Germinal center (tissue), 1 donor: ENCODE measurements at places on chromosomes 5 and 9.

- DNase-seq: no peak
Observed at GRCh38 chr9:2874001-2874750, 30.3 kb upstream of the PUM3 start.

- DNase-seq: no peak
Observed at GRCh38 chr9:121725008-121725775, 73.8 kb downstream of the DAB2IP start.

DNA sequence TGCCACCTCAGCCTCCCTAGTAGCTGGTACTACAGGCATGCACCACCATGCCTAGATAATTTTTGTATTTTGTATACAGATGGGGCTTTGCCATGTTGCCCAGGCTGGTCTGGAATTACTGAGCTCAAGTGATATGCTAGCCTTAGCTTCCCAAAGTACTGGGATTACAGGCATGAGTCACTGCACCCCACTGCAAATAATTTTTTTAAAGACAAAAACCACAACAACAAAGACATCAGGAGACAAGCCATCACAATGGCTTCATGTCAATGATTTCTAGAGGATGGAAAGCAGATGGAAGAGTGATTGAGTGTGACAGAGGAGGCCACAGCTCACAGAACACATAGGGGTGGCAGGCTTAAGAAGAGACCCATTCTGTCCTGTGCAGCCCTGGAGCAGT, 97.9 kb upstream of the PCSK1 start:
- no peak for DNase-seq

- no peak for DNase-seq
Observed at GRCh38 chr5:28468166-28468565, 1429.8 kb upstream of the CDH9 start.

GRCh38 chr5:123046222-123046621, 9.7 kb upstream of the PPIC start:
- no peak for DNase-seq

- no peak for DNase-seq
Observed at GRCh38 chr9:96139592-96140295, 162.2 kb downstream of the HSD17B3 start.

DNA sequence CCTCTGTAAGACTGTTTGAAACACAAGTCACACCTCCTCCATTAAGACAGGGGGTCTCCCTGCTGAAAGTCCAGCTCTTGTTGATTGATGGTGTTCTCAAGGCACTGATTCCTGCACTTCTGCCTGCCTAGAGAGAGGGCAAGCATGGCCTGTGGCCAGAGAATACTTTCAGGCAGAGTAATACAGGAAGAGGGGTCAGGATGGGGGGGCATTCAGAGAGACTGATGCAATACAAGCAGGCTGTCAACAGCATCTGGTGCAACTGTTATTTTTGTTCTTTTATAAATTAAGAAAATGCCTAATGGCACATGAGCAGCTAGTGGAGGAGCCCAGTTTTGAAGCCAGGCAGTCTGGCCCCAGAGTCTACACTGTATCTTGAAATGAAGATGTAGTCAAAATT, 302.2 kb downstream of the DIRAS2 start:
- DNase-seq: no peak

DNA sequence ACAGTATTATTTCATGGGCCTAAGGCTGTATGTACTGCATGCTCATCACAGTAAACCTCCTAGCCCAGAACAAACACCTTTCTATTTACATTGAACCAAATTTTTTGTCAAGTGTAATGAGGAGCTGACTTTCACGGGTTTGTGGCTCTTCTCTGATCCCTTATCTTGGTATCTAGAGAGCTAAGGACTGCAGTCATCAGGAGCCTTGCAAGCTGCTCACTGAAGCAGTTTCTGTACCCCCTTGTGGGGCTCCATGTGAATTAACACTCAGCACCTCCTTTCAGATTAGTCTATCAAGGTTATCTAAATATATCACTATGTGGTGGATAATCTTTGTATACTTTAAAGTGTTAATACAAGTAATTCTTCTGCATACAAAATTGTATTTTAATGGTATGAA, 108.2 kb downstream of the AUH start:
- DNase-seq: peak; percentile 6

DNA sequence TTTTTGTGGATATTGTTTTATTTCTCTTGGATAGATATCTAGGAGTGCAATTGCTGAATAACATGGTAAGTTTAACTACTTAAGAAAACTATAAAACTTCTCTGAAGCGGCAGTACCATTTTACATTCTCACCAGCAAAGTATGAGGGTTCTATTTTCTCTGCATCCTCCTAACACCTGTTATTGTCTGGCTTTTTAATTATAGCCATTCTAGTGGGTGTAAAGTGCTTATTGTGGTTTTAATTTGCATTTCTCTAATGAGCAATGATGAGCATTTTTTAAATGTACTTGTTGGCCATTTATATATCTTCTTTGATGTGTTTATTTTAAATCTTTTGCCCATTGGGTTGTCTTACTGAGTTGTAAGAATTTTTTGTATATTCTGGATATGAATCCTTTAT, 28.7 kb downstream of the SMIM32 start:
- no peak for DNase-seq

GRCh38 chr5:157570531-157571200, 4.9 kb downstream of the ADAM19 start:
- DNase-seq: no peak

- DNase-seq: no peak
Observed at GRCh38 chr9:86368871-86369521, 14.8 kb upstream of the TUT7 start.

- no peak for DNase-seq
Observed at GRCh38 chr9:122190597-122191381, 31.1 kb downstream of the MORN5 start.

DNA sequence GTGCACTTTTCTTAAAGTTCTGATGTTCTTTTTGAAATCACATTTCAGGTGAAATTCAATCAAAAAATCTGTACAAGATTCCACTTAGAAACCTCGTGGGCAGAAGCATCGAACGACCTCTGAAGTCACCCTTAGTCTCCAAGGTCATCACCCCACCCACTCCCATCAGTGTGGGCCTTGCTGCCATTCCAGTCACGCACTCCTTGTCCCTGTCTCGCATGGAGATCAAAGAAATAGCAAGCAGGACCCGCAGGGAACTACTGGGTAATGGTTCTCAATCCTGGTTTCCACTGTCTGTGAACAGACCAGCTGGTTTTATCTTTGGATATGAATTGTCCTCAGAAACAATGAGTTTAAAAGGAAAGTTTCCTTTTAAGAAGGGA, 8.1 kb upstream of the SLC2A8 start:
- no peak for DNase-seq

DNA sequence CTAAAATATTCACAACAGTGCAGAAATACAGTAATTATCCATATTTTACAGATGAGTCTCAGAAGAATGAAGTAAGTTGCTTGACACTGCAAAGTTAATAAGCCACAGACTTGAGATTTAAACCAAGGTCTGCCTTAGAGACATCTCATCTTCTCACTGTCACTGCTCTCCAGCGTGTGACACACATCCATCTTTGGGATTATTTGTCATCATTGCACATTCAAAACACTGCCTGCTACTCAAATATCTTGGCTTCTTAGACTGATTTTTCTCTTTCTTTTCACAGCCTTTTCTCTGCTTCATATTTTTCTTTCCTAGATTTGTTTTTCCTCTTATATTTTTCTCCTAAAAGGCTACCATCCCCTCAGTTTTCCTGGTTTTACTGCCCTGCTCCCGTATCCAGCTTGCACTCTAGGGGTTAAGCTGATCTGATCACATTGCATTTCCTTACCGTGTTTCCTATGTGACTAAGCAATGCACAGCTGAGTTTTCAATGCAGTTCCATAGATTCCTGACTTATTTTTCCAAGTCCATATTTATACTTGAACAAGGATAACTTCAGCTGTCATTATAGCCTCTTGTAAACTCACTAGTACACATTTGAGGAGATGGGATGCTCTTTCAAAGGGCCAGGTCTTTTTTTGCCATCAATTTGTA, 353.0 kb downstream of the PLK2 start:
- no peak for DNase-seq

DNA sequence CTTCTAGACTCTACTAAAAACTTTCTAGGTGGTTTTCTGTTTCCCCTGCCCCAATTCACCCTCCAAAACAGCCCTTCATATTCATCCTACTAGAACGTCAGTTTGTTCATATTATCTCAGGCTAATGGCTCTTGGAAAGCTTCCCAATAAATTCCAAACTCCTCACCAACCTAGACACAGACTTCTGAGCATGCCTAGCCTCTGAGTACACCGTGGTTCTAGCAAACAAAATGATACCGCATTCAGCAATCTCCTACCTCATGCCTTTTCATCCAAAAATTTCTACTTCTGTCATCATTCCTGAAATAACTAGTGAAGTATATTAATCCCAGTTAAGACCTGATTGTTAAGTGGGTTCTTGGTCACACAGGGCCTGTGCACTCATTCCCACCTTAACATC, 46.5 kb upstream of the NR5A1 start:
- no peak for DNase-seq

- no peak for DNase-seq
Observed at GRCh38 chr5:3590967-3591900, 4.4 kb upstream of the IRX1 start.

DNA sequence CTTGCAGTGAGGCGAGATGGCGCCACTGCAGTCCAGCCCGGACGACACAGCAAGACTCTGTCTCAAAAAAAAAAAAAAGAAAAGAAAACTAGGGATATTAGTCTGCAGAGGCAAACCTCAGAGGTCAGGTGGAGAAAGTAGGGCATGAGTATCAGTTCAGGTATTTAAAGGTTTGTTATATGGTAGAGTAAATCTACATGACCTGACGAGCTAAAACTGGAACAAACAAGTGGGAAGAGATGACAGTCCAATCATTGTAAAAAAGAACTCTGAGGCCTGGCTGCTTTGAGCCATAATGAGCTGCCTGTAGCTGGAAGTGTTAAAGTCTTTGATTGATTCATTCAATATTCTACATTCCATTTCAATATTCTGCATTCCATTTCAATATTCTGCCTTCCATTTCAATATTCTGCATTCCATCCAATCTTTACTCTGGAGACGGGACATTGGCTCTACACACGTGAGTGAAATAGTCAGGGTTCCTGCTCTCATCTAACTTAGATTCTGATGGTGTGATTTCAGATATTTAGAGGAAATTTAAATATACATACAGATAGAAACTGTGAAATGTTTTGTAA, 28.9 kb upstream of the GRAMD2B start:
- DNase-seq: no peak

- no peak for DNase-seq
Observed at GRCh38 chr9:95815961-95816360, 59.5 kb upstream of the ERCC6L2 start.

- DNase-seq: no peak
Observed at GRCh38 chr5:2700876-2701275, 50.6 kb downstream of the IRX2 start.

DNA sequence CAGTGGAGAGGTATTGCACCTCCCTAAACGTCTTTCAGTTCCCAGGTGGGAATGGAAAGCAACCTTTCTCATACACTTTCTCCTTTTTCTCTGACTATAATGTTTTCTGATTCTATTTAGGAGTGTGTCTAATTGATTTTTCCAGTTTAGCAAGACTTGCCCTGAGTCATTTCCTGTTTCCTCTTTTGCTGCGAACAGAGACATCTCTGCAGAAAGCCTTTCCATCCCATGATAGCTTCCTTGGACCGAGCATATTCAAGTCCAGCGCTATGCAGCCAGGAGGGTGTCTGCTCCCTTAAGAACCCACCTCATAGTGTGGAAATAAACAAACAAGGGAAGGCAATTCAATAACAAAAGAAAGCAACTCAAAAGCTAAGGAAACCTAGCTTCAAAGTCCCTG, 60.0 kb upstream of the CDH6 start:
- no peak for DNase-seq

GRCh38 chr9:102032614-102033013, 294.2 kb upstream of the GRIN3A start:
- no peak for DNase-seq

DNA sequence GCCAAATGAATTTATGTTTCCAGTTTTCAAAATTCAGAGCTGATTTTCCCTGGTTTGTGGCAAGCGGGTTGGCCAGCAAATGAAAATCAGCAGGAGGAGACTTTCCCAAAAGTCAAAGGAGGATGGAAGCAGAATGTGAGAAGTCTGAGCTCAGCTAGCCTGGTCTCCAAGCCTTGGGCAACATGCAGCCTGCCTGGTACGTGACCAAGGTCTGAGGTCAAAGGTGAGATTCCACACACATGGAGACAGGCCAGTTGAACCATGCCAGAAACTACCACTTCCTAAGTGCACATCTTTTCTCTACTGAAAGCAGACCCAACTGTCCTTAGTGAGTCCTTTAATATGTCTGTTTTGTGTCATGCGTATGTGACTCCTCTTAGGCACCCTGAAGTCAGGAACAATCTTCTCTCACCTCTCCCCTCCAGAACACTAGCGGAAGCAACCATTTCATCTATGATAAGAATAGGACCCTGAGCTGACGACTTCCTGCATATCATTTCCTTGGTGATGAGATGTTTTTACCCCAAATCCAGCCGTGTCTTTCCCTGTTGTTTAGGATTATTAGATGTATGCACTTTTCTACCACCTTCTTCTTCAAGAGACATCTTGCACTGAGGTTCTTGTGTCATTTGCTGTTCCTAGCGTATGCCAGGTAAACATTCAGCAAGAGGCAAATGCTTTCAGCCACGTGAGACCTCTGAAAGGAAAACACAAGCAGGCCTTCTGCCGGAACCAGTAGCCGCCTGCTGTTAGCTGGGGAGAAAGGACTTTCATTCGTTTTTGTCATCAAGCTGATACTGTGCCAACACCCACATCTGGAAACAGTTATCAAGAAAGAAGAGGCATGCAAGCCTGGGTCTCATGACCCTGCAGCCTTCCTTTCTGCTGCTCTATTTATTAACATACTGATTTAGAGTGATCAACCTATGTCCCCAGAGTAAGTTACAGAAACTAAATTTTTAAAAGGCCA, 9.7 kb upstream of the TGFBI start:
- DNase-seq: no peak

GRCh38 chr9:89793124-89793495, 188.3 kb downstream of the GADD45G start:
- no peak for DNase-seq

GRCh38 chr9:15352306-15352705, 45.3 kb upstream of the TTC39B start:
- no peak for DNase-seq

DNA sequence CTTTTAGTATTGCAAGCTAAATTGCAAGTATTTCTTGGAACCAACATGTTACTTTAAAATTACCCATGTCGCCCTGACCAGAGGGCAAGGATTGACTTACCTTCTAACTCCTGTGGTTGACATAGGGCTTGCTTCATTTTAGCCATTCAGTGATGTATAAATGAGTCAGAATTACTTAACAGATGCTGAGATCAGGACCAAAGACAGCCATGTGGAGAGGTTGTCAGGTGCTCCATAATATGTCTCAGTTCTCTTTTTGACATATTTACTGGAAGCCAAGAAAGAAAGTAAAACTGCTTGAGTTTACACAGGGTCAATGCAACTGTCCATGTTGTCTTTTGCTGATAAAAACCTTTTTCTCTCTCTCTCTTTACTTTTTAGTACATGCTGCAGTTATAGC, 33.2 kb downstream of the F2RL2 start:
- no peak for DNase-seq

GRCh38 chr9:134778841-134779411, 101.7 kb upstream of the FCN2 start:
- DNase-seq: no peak

GRCh38 chr5:133373121-133373870, 239.0 kb downstream of the FSTL4 start:
- no peak for DNase-seq

GRCh38 chr5:109105631-109106267, 304.0 kb downstream of the PJA2 start:
- no peak for DNase-seq
